ENCODE measurements at places on chromosomes 7 and 10.

DNA sequence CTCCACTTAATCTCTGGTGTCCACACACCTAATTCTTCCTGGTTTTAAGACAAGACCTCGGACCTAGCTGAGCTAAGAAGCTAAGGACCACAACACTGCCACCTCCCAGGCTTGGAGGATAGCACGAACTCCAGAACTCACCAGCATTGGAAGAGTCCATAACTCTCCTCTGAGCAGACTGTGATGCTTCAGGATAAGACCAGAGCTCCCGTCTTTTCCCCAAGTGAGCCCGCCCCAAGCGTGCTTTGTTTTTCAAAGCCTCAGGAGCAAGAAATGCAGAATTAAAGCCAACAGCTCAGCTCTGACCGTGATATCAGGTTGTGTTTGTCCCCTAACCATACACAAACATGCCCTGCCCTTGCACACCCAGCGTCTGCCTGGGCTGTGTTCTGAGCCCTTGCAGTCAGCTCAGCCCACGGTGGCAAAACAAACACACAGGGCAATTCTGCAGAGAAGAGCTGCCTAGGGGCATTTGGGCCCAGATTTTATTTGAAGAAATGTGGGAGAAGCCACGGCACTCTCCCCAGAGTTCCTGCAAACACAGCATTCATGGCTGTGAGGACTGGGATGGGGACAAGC is 145.4 kb downstream of the WDR11 start:
- DNase-seq, result no peak

- DNase-seq, result no peak
Measured at GRCh38 chr10:12984165-12984747, 17.3 kb downstream of the CCDC3 start.

GRCh38 chr7:55081472-55082227 is 62.8 kb downstream of the EGFR start:
- DNase-seq, result no peak

GRCh38 chr7:117800406-117800805 is 72.8 kb downstream of the CTTNBP2 start:
- no peak for DNase-seq

- DNase-seq, result no peak
Measured at GRCh38 chr7:140605337-140605736, 35.3 kb downstream of the DENND2A start.

- no peak for DNase-seq
Measured at GRCh38 chr10:87733081-87733480, 73.4 kb downstream of the PAPSS2 start.

DNA sequence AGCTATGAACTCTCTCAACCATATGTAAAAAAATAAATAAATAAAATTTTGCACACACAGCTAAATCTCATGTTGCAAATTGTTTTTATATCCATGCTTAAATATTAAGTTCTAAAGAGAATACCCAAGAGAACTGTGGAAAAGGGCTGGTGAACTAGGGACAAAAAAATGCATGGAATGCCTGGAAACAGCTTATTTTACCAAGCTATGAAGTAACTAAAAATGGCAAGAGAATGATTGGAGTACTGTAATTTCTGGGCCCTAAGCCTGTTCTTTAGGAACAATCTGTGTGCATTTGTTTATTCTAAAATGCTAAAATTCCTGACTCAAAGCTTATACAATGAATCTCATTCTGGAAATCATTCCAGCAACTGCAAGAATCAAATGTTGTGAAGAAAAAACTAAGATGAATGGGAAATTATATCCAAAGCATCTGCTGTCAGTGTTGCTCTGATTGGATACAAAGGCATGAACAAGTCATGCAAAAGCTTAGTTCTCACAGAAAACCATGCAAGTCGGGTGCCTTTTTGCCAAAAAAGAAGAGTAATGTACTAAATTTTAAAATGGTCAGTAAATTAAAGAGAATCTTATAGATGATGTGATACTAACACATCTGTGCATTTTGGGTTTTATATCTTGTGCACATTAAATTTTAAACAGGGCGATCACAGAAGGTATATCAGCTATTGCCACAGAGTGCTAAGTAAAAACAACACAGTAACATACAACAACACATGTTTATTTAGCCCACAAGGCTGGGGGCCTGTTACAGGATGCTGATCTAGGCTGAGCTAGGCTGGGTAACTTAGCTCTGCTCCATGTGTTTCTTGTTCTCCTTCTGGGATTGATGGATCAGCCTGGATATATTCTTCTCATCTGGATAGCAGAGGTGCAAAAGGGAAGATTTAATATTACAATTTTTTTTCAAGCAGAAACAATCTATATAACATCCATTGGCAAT is 453.5 kb upstream of the SEMA3A start:
- no peak for DNase-seq

DNA sequence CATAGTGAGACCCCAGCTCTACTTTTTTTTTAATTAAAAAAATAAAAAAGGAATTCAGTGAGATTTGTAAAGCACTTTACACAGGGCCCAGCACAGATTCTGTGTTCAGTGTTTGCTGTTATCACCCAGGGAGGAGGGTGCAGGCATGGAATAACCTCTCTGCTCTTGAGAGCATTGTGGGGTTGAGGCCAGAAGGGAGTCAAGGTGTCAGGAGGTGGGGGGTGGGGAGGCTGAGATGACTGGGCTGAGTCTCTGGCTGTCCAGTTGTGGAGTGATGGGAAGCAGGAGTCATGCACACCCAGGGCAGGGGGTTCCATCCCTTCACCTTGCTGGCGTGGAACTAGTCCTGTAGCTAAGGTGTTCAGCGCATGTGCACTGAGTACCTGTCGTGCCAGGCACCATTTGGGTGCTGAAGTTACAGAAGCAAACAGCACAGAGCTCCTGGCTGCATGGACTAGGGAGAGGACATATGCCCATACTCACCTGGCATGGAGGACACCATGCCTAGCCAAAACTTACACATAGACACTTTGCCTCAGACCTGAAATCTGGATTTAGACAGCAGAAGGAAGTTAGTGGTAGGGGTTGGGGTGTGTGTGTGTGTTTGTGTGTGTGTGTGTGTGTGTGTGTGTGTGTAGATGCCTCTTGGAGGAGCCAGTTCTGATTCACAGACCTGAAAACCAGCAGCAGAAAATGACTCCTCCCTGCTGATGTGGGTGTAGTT is 69.2 kb upstream of the LRRC4 start:
- no peak for DNase-seq

GRCh38 chr10:124197371-124198124 is 104.2 kb upstream of the CHST15 start:
- DNase-seq, result no peak

- DNase-seq, result no peak
Measured at GRCh38 chr10:59018977-59019376, 157.5 kb upstream of the PHYHIPL start.

DNA sequence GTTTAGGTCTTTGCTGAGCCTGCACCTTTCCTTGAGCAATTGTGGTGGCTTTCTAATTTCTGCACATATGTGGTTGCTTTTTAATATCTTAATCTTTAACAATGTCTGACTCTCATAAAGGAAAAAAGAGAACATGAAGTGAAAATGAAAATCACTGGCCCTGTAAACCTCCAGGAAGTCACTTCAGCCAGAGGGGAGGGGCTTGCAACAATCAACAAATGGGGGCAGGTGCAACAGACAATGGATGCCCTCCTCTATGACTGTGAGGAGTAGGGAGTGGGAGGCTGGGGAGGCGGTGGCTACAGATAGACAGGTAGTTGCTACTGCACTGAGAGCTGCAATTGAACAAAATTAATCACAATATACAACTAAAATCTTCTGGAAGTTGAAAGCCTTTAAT is 1377.4 kb downstream of the XPNPEP1 start:
- DNase-seq, result no peak

- DNase-seq, result no peak
Measured at GRCh38 chr7:110564246-110564645, 526.7 kb upstream of the LRRN3 start.

DNA sequence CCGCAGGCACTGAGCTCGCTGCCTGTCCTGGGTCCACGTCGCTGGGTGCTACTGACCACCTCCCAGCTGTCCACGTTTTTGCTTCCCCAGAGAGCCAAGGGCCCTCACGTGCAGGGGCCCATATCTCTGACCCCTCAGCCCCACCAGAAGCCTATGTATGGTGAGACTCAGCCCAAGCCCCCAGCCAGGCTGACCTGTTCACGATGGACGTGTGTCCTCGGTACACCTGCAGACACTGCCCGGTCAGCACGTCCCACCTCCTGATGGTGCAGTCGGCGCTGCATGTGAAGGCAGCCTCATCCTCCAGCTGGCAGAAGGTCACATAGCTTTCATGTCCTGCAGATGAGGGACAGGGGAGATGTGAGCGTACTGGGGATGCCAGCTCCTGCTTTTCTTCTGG is 9.9 kb downstream of the WDR86 start:
- no peak for DNase-seq

DNA sequence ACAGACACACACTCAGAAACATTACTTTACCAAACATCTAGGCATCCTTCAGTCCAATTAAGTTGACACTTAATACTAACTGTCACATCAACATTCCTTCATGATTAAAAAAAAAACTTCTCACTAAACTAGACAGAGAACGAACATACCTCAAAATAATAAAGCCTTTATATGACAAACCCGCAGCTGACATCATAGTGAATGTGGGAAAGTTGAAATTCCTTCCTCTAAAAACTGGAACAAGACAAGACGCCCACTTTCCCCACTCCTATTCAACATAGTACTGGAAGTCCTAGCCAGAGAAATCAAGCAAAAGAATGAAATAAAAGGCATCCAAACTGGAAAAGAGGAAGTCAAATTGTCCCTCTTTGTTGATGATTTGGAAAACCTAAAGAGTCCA is 96.9 kb upstream of the PPP1R9A start:
- DNase-seq, result no peak

DNA sequence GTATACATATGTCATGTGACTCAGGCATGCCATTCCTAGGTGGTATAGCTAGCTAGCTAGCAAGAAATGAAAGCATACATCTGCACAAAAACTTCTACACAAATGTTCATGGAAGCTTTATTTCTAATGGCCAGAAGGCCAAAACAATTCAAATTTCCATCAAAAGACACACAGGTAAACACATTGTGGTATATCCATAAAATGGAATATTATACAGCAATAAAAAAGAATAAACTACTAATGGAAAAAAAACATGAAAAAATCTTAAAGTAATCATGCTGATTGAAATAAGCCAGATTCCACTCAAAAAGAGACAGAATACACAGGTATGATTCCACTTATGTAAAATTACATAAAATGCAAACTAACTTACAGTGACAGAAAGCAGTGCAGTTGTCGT is 154.3 kb downstream of the MACC1 start:
- no peak for DNase-seq

DNA sequence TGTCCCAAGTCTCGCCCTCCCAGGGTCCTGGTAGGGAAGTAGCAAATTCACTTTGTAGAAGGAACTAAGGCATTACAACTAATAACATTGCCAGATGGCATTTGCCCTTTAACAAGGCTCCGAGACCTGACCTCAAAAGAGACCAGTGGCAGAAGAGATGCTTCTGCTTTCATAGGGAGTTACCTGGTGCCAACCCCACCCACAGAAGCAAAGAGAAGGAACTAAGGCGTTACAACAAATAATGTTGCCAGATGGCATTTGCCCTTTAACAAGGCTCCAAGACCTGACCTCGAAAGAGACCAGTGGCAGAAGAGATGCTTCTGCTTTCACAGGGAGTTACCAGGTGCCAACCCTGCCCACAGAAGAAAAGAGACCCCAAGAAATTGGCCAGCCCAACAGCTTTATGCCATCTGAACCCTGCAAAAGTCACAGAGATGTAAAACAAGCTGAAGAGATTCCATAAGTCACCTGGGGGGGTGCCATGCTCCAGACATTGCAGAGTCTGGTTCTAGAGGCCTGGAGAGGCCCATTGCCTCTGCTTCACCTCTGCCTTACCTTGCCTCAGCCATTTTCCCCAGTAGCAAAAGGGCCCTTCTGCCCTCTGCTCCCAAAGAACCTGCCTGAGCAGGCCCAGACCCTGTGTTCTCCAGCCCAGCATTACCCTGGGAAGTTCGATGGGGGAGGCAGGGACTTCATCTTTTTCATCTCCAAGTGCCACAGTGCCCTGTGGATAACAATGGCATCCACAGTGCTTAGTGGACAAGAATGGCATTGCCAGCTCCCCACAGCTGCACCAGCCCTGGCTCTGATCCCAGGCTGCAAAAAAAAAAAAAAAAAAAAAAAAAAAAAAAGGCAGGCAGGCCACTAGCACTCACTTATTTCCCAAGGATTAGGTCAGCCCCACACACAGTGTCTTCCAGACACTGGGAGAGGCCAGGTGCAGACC is 179.5 kb upstream of the PLXNA4 start:
- DNase-seq, result no peak

- DNase-seq, result no peak
Measured at GRCh38 chr7:99003419-99003818, 125.1 kb downstream of the TRRAP start.

- no peak for DNase-seq
Measured at GRCh38 chr7:110051372-110051771, 1039.6 kb upstream of the LRRN3 start.

GRCh38 chr7:1360521-1360971 is 98.7 kb downstream of the MICALL2 start:
- DNase-seq, result no peak

DNA sequence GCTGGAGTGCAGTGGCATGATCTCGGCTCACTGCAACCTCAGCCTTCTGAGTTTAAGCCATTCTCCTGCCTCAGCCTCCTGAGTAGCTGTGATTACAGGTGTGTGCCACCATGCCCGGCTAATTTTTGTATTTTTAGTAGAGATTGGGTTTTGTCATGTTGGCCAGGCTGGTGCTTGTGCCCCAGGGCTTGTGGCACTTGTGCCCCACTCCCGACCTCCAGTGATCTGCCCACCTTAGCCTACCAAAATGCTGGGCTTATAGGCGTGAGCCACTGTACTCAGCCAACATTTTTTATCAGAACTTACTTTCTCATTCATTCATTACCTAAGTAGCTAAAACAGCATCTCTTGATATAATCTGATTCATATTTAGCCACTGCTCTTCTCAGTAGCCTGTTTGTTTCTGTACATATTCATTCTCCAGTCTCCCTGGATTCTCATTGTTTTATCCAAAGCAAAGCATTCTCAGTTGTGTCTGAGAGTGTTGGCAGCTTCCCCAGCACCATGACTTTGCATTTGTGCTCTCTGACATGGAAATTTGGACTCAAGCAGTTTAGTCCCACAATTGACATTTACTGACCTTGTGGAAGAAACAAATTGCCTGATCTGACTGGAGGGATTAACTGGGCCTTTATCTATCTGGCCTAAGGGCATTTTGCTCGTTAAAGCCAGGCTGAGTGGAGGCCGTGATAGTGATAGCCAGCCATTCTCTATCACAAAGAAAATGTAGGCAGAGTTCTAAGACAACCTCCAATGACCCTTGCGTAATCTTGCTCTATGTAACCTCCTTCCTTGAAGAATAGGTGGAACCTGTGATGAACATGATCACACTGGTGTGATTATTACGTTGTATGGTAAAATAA is 44.9 kb downstream of the AKR1B15 start:
- no peak for DNase-seq

GRCh38 chr7:5693529-5693928 is 87.9 kb downstream of the RNF216 start:
- DNase-seq, result no peak

GRCh38 chr7:53609185-53609584 is 573.8 kb downstream of the POM121L12 start:
- DNase-seq, result no peak

GRCh38 chr7:26861050-26861449 is 3.3 kb downstream of the SKAP2 start:
- DNase-seq, result no peak

GRCh38 chr7:120402079-120402767 is 129.2 kb downstream of the KCND2 start:
- DNase-seq, result no peak

All from stimulated activated CD8-positive, alpha-beta memory T cell treated with anti-CD3 and anti-CD28 coated beads, Interleukin-4, amount 100 ng/mL, for 1 hour (primary cell).